ENCODE measurements at places on chromosomes 16 and 17.

DNA sequence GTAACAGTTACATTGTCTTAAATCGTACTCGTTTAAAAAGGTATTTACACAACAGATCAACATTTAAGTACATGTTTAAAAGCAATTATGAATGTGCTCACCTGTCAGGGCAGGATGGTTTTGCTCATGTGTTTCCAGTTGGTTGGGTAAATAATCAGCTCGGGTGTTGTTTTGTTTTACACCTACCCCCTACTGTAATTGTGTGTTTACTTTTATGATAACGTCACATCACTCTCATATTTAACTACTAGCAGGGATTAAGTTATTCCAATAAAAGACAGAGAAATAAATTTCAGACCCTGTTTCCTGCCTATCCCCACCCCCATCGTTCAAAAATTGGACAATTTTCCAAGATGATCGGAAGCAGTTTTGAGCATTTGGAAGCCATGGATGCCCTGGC, 390.2 kb downstream of the SEC14L1 start:
- DNase-seq, result no peak

DNA sequence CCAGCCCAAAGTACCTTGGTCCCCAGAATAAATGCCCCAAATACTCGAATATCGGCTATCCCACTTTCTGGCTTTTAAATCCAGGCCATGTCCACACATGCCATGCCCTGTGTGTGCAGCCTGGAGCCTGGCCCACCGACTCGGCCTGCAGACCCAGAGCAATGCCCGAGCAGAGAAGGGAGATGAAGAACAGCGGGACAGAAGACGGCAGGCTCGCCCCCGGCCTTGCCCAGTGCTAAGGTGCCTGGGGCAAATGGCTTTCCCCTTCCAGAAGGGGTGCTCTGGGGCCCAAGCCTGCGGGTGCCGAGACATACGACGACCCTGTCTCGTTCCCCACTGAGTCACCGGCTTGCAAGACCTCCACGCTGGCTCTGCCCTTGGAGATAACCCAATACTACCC, 8.0 kb downstream of the CLUH start:
- DNase-seq, result no peak

- DNase-seq, result no peak
Observed at GRCh38 chr17:38911081-38911730, 14.2 kb upstream of the LASP1NB start.

DNA sequence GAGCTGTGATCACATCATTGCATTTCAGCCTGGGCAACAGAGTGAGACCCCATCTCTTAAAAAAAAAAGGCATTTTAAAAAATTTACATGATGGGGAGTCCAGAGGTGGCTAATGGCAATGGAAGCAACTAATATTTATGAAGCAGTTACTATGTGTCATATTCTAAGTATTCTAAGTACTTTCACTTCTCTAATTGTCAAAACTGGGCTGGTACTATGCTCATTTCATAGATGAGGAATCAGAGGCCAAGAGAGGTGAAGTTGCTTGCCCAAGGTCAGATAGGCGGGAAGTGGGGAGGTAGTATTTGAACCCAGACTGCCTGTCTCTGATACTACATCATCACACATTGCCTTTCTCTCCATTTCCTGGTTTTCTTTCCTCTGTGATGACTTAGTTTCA, 50.7 kb downstream of the SLC5A11 start:
- no peak for DNase-seq

GRCh38 chr16:75559564-75560372, 3.7 kb upstream of the TMEM231 start:
- DNase-seq, result no peak

DNA sequence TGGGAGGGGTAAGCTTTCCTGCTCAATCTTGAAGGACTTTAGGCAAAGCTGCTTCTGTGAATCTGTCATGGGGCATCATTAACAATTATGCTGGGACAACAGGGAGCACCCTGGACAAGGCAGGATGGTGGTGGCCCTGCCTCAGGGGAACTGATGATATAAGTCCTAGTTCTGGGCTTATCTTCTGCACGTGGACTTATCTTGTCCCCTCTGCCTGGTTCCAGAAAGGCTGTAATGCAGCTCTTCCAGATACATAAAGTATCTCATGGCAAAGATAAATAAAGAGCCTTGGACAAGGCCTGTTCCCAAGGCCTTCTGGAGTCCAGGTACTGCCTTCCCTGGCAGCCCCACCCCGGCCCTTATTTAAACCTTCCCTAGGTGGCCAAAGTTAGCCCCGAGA, 6.0 kb upstream of the ZNF385C start:
- DNase-seq, result no peak

DNA sequence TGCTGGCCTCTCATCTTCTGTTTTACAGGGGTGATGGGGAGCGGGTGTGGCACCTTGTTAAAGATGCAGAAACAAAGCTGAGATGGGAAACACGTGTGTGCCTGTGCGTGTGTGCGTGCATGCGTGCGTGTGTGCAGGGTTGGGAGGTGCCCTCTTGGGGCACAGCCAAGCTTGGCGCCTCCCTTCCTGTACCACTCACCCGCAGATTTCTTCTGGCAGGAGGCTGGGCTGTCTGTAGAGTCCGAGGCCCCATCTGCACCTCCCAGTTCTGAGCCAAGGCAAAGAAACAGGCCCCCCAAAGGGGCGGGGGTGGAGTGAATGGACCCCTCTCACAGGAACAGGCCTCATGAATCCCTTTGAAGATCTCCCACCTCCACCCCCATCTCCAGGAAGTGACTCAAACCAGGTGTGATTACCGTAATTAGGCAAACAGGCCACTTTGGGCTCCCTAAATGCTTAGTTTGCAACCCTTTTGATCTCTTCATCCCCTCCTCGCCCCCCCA, 20.9 kb downstream of the TNS4 start:
- peak; percentile 57 for DNase-seq

GRCh38 chr16:3727806-3728381, 10.6 kb upstream of the TRAP1 start:
- DNase-seq, result no peak

GRCh38 chr16:70675851-70676513, 9.9 kb downstream of the MTSS2 start:
- no peak for DNase-seq

GRCh38 chr17:65942592-65942991, 249.3 kb downstream of the CEP112 start:
- no peak for DNase-seq

DNA sequence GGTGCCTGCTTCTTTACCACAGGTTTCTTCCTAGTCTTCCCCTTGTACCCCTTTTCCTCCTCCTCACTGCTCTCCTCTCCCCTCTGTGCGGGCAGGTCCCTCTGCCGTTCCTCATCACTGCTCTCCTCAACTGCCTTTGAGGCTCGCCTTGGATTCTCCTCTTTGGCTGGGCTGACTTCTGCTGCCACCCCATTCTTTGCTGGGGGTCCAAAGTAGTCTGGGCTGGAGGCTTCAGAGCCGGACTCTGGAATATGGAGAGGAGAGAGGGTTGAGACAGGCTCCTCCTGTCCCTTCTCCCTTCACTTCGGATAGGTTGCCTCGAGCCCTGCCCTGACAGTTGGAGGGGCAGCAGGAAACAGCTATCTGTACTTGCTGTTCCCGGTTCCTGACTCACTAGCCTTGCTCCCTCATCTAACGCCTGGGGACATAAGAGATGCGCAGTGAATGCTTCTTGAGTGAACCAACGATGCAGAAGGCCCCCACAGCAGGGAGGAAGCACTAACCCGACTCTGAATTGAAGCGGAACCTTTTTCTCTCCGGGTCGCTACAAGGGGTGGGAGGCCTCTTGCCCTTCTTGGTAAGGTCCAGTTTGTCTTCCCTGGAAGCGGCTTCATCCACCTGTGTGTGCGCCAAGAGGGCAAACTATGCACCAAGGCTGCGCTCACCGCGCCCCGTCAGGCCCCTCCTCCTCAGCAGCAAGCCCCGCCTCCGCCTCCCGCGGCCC, 655 bp downstream of the HIRIP3 start:
- DNase-seq, result peak; percentile 58

DNA sequence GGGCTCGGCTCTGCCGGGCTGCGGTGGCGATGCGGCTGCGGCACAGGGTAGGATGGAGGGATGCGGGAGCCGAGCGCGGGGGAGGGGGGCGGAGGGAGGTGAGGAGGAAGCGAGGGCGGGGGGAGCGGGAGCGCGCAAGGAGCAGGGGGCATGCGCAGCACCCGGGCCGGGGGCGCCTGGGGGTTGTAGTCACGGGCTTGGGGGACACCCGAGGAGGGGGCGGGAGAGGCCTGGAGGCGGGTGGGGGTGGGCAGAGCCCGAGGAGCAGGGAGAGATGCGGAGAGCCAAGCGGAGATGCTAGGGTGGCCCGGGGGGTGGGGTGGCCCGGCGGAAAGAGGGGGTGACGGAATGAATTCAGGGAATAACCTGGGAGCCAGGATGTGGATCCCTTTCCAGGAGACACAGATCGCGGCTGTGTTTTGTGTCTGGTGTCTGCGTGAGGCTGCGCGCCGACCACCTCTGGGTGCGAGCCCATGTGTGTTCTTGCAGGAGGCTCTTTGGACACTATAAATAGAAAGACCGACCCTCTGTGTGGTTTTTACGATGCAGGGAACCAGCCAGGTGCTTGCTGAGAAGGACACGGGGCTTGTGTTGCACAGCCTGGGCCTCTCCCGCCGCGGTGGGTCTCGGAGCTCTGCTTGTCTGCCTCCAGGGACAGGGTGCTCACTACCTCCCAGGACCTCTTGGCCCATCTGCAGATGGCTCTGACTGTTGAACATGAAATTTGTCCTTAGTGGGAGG, at the start of gene STX1B:
STX1B (minus strand) TSS at position 54 of the 741 bp plus-strand sequence. CDS start 242 bp downstream, outside the sequence.
- DNase-seq, result peak; percentile 40

- DNase-seq, result no peak
Observed at GRCh38 chr17:60557805-60558204, 31.8 kb upstream of the APPBP2 start.

DNA sequence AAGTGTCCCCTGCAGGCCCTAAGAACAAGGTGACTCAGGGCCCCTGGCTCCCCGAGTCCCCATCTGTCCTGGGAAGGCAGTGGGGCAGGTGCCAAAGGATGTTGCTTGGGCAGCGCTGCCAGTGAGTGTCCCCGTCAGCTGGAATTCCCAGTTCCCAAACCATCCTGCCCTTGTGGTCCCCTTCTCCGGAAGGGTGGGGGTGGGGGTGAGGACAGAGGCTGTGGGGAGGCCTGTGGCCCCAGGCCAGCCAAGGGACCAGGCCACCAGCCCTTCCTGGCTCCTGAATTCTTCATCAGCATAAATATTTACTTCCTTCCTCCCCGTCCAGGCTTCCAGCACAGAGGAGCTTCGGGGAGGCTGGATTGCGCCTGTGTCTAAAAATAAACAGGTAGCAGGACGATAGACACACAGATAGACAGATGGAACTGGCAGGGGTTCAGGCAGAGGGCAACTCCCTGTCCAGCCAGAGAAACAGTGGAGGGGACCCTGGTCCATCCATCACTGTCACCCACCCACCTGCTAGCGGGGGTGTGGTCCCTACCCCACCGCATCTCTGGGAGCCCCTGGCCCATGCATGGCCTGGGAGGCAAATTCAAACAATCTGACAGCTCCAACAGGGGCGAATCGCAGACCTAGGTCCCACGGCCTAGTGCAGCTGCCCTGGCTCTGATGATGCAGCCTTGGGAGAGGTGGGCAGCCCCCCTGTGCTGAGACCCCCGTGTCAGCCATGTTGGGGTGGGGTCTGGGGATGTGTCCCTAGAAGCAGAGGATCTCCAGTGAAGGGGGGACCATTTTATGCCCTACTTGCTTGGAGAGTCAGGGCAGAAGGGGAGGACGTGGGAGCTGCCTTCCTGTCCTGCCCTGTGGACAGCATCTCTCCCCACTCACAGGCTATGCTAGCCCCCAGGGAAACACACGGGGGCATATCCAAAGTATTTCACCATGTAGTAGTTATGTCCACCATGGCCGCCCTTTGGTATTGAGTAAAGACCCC, 13.2 kb downstream of the GLIS2 start:
- DNase-seq, result no peak

DNA sequence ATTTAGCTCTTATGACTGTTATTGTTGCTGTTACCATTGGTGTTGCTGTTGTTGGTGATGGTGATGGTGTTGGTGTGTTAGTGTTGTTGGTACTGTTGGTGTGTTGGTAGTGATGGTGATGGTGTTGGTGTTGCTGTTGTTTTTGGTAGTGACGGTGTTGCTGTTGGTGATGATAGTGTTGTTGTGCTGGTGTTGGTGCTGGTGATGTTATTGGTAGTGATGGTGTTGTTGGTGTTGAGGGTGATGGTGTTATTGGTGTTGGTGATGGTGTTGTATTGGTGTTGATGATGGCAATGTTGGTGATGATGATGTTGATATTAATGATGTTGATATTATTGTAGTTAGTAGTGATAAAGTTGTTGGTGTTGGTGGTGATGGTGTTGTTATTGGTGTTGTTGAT, 285.7 kb upstream of the FOXF1 start:
- DNase-seq, result no peak

GRCh38 chr16:81696961-81697615, 82.0 kb upstream of the PLCG2 start:
- peak; percentile 11 for DNase-seq

DNA sequence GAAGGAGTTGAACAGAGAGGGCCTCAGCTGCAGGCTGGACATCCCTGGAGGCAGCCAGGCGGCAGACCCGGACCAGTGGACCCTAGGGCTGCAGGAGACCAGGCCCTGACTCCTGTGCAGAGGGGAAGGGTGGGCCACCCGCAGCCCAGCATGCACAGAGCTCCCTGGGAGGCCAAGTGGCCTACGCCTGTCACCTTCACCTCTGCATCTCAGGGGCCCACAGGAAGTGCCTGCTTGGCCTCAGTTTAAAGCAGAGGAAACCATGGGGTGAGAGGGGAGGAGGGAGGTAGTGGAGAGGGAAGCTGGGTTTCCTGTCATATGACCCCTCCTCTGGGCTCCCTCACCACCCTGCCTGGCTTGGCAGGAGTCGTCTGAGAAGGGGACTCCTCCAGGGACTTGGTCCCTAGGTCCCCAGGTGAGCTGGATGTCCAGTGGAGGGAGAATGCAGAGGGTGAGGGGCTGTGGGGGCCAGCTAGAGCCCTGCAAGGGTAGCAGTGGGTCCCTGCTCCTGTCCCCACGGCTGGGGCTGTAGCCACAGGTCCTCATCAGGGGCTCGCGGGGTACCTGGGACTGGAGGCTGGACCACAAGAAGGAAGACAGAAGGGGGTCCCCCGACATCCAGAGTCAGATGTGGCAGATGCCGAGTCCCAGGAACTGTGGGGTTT, at the start of gene TMC8:
TMC8 (plus strand) TSS at position 335 of the 665 bp plus-strand sequence. CDS start 818 bp downstream, outside the sequence.
- DNase-seq, result no peak

DNA sequence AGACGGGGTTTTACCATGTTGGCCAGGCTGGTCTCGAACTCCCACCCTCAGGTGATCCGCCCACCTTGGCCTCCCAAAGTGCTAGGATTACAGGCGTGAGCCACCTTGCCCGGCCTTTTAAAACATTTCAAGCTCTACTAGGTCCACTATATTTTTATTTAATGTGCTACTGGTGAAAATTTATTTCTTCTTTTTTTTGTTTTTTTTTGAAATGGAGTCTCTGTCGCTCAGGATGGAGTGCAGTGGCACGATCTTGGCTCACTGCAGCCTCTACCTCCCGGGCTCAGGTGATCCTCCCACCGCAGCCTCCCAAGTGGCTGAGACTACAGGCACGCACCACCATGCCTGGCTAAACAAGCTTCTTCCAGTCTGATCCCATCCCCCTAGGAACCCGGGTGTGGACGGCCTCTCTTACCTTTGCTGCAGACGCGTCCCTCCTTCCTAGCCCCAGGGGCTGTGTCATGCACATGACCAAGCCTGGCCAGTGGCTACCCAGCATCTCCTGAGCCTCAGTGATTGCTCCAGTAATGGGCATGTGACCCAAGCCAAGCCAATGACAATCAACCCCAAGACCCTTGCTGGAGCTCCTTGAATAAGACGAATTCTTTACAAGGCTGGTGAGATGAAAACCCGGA, 40.1 kb upstream of the LITAF start:
- no peak for DNase-seq

GRCh38 chr17:56373981-56374833, 219.3 kb upstream of the NOG start:
- no peak for DNase-seq

- DNase-seq, result no peak
Observed at GRCh38 chr17:27600471-27600870, 30.5 kb upstream of the LGALS9 start.

- DNase-seq, result no peak
Observed at GRCh38 chr16:70418274-70418992, 20.5 kb downstream of the ST3GAL2 start.
